Spleen (tissue), 13 donors: ENCODE measurements at places on chromosomes 13 and 19.
A peak's percentile ranks its signal among the peaks of the same experiment; 100 is the strongest.

- DNase-seq = no peak
These were observed 97.3 kb downstream of the TDRD3 start for GRCh38 chr13:60494296-60494695.

DNA sequence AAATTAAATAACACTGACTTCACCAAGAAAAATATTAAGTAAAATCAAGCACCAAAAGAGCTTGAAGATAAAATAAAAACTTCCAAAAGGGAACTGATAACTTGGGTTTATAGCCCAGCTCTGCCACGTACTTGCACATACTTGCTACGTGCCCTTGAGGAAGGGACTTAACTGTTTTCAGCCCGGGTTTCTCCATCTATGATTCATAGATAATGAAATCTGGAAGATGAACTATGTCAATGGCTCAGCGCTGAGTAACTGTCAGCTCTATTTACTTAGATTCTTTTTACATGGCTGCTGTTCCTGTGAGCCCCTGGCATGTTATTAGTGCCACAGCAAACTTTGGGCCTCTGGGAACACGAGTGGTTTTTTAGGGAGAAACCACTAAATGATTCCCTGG, 9.6 kb upstream of the ZC3H13 start:
- no peak for DNase-seq

DNA sequence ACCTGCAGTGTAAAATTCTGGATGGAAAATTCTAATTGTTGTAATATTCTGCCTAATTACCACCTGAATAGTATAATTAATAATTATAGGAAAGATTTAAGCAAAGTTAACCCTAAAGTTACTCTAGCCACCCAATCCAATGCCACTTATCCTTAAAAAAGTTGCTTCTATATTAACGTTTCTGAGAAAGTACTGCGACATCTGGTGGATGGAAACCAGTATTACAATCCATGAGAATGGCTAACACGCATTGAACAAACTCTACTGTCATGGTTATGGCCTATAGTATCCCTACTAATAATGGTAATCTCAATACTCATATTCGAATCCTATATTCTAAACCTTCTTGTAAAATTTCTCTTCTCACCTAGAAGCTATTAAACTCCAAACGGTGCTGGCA, 1551.8 kb downstream of the SLITRK1 start:
- no peak for DNase-seq

DNA sequence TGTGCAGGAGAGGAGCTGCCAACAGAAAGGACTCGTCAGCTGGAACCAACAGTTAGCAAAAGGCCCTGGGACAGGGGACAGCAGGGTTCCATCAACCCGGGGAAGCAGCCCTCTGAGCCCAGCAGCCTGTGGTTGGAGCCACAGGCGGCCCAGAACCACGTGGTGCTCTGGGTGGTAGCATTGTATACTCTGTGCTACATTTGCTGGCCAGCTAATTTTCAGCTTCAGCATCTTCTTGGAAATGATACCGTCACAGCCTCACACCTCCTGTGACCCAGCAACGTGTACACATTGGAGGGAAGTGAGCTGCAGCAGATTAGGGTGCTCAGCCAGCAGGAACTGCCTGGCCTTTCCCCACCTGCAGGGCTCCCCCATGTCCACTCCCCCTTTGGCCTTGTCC, 13.1 kb upstream of the MTIF3 start:
- DNase-seq = no peak

DNA sequence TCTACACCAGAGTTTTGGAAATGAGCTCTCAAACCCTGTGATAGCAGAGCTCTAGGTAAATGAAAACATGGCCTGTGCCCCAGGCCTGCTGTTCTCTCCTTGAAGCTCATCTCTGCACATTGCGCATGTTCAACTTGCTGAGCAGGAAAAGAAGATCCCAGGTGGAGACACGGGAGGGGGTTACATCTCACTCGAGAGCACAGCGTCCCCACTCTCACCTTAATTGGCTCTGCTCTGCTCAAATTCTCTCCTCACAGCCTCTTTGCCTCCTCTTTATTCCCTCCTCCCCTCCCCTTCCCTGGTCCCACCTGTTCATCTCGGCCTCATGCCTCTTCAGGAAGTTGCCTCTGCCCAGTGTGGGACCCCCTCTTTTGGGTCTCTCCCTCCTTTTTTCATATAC, 44.7 kb downstream of the RGCC start:
- DNase-seq = no peak

GRCh38 chr19:35231956-35232645, 3.6 kb upstream of the FAM187B start:
- DNase-seq = no peak

- DNase-seq = peak; percentile 97
These were observed at the start of gene ZNF420 for GRCh38 chr19:37077934-37078716. ZNF420 (plus strand) TSS chr19:37078433; CDS start chr19:37089119, 10,686 bp downstream.

DNA sequence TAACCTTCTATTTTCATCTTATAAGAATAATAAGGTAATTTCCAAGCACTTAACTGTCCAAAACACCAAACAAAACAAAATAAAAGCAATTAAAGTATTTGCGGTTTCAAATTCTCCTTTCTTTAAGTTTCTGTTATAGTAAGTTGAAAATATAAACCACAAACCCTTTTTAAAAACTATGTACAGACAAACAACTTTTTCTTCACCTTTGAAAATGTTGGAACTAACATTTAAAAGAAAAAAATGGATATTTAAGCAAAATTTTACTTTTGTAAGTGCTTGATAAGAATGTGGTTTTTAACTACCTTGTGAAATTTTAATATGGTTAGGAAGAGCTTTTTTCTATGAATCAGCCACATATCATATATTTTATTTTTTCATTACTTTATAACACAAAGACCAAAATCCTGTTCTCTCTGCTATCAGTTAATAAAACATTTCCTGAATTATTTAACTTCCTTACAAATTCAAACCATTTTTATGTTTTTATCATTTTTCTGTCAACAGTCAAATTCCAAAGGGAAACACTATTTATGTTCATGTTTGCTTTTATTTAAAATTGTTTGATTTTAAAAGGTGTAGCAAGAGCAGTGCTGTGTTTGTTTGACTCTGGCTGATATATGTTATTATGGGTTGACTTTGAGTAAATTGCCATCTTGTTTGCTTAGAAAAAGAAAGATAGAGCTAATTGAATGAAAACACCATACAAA, 554.1 kb upstream of the KLHL1 start:
- no peak for DNase-seq

DNA sequence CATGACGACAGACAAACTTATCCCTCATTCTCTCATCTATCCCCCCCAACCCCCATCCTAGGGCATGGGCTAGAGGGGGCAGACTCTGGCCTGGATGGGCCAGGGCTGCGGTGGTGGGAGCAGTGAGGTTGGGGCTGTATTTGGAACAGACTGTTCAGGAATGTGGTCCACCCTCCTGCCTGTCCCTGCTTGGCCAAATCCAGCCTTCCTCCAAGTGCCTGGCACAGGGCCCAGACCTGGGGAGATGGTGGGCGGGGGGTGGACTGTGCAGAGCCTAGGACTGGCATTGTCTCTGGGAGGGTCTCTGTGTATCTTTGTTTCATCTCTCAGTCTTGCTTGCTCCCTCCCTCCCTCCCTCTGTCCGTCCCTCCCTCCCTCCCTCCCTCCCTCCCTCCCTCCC, 14.2 kb downstream of the EGLN2 start:
- no peak for DNase-seq

DNA sequence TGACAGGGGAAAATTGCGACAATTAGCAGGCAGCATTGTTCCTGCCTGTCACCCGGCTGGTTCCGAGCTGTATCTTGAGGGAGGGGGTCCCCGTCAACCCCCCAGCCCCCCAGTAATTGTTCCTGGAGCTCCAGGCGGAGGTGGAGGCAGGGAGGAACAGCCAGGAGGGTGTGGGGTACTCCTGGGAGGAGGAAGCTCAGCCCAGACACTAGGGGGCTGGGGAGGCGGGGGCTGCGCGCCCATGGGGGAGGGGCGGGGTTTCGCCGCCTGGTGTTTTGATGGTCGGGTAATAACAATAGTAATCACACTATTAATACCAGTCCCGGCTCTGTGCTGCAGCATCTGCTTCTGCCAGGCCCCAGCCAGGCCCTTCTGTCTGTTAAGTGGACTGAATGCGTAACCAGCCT, 8.6 kb downstream of the NPAS1 start:
- DNase-seq = no peak

DNA sequence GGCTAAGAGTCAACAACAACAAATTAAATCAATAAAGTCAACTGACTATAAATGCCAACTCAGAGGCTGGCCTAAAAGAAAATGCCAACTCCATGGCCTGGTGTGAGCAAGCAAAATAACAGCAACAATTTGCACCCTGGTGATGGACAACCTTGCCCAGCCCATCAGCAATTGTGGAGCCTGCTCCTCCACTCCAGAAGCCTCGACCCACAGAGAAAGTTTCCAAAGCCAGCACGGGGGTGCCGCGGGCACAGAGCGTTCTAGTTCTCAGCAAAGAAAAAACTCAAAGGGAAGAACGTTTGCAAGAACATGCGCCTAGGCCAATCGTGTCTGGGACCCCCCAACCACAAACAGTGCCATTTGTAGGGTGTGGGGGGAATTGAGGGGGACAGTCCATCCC, 11.3 kb downstream of the EPS15L1 start:
- no peak for DNase-seq

DNA sequence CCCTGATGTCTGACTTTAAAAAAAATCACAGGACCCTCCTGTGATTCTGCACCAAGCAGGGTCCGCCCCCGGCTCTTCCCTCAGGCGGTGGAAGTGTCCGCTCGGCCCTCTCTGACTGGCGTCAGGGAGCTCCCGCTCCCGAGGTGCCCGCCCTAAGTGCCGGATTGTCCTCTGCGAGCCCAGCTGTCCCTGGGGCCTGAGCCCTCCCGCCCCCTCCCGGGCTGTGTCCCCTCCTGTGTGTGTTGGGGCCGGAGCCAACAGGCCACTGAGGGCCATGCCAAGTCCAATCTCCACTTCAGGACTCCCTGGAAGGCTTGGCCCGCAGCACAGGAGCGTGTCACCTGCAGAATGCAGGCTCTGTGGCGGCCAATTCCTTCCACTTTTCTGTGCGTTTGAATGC, 25.4 kb downstream of the MAP2K2 start:
- DNase-seq = no peak

DNA sequence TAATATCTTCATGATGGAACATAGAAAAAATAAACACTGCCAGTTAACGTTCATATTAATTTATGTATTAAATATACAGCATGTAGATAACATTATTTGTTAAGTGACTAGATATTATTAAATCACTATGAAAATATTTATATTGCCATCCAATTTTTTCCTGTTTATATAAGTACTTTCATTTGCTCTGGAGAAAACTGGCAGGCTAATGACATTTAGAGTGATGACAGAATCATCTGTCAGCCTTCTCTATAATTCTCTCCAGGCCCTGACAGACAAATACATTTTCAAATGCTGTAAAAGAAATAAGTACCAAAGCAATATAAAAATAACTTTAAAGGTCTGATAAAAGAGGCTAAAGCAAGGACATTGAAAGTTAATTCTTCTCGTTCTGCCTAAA, 2556.7 kb upstream of the PCDH20 start:
- DNase-seq = no peak

DNA sequence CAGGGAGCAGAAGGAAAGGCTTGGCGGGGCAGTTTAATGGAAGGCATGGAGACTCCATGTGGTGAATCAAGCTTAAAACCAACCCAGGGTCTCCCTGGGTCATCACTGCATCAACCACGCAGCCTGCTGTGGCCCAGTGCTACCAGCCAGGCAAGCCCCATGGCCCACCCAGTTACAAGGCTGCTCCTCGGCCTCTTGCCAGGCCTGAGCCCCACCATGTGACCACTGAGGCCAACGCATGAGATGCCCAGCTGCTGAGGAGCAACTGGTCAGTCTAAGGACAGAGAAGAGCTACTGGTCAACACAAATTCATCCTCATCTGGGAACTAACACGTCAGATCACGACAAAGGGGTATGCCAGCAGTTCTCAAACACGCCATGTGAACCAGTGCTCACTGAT, 15.4 kb upstream of the KPTN start:
- no peak for DNase-seq

DNA sequence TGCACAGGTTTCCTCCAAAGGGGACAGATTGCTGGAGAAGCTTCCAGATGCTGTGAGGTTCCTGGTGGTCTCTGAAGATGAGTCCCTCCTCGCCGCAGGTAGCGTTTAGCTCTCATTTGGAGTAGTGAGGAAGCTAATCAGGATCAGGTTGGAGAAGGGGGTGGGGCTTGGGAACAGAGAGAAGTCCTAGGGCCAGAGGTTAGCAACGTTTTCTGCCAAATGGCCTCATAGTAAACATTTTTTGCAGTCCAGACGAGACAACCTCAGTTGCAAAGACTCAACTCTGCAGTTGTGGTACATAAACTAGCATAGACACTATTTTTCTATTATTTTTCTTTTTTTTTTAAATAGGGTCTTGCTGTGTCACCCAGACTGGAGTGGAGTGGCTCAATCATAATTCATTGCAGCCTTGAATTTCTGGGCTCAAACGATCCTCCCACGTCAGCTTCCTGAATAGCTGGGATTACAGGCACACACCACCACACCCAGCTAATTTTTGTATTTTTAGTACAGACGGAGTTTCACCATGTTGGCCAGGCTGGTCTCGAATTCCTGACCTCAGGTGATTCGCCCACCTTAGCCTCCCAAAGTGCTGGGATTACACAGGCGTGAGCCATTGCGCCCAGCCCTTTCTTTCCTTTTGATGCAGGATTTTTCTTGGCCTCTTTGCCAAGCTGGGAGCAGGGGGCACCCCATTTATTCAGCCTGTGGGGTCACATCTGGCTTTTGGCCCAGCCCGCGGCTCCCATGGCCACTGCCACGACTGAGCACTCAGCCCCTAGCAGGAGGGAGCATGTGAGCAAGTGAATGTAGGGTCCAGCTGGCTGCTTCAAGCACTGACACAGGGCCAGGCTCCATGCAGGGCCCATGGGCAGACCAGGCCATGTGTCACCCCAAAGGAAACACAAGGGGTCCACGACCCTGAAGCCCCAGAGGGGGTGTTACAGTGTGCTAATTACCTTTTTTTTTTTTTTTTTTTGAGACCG, 34.4 kb upstream of the SIN3B start:
- DNase-seq = no peak

DNA sequence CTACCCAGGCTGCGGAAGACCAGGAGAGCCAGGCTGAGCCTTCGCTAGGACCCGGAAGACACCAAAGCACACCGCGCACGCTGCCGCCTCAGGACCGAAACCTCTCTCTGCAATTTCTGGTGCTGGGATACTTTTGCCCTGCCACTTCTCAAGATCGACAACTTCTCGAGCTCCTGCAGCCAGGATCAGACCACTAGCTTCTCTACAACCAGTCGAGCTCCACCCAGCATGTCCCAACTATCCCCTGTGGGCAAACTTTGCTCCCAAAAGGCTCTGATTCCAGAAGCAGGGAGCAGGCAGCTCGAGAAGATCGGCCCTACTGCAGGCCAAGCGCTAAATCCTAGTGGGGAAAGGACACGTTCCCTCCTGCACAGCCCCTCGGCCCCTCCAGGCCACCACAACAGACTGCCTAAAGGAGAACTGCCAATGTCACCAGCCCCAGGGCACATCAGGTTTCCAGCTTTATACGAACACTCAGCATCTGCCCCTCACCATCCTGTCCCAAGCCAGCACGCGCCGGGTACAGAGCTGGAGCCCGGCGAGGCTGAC, 979 bp downstream of the AKAP8 start:
- peak; percentile 90 for DNase-seq

- no peak for DNase-seq
These were observed 10.6 kb downstream of the REXO1 start for GRCh38 chr19:1837625-1838105.
